ENCODE measurements at places on chromosomes 12 and 14.
A peak's percentile ranks its signal among the peaks of the same experiment; 100 is the strongest.

DNA sequence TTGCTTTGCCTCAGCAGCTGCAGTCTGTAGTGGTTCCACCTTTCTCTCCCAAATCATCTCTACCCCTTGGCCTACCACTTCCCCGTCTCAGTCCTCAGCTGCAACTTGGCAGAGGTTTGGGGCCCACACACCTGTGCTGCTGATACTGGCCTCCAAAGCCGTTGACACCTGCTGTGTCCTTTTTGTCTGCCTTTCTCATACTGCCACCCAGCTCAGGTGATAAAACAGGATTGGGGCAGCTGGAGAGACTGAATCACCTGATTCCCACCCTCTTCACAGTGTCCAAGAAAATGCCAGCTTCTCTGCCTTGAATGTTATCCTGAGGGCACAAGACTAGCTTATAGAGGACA is 103.7 kb downstream of the ETV6 start:
- no peak for DNase-seq

DNA sequence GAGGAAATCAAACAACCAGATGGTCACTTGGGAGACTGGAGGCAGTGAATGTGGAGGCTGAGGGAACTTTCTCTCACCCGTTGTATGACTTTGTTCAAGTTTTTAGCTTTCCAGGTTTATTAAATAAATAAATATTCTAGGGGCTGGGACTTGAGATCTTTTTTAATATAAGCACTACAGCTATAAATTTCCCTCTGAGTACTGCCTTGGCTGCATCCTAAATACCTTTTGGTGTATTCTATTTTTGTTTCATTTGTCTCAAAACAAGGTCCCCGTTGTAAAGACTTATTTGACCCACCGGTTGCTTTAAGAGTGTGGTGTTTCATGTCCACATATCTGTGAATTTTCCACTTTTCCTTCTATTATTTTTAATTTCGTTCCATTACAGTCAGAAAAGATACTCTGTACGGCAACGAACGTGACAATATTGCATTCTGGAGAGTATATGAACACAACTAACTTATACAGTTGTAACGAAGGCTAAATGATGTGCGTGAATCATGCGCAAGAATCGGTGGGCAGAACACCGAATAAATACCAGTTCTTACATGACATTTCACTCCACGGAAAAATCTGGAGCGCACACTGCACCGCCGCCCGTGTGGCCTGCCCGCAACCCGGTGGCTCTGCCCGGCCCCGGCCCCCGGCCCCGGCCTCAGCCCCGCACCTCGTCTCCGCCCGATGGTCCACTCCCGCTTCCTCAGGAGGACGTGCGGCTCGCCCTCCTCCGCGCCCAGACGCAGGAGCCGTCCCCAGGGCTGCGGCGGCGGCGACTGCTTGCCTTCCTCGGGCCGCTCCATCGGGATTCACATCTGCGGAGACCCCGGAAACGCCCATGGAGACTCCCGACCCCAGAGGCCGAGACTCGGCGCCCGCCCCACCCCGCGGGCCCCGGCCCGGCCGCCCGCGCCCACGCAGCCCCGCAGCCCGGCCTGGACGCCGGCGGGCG is 602 bp downstream of the CHFR start:
- no peak for DNase-seq

GRCh38 chr12:70721216-70721615 is 84.0 kb upstream of the PTPRB start:
- no peak for DNase-seq

DNA sequence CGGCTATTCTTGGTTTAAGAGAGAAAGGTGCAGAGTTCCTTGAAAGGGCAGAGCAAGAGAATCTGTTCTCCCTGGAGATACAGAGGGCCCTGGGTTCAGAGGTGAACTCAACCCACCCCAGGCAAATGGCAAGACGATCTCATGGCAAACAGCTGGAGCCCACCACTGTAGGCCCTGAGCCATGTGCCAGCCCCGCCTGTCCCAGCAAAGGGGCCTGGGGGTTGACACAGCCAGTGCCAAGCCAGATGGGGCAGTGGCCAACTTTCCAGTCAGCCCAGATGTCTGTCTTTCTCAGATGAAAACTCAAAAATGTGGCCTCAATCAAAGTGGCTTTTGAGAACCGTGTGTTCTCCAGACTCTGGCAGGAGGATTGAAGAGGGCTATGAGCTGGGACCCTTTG is 51.8 kb downstream of the ISCA2 start:
- DNase-seq, result no peak

DNA sequence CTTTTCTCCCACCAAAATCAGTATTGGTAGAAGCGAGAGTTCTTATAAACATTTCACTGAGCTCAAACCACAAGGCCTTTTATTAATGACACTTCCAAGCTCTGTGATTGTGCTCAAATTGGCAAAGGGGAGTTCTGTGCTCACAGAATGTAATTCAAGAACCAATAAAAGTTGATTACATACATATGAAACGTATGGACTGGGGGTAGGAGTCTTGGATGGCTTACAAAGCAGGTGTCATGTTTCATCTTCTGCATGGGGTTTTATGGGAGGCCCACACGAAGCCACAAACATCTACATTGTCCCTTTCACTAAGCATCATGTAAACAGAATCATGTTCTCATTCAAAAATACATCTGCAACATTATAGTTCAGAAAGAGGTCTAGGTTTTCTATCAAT is 828.3 kb downstream of the VRK1 start:
- DNase-seq, result no peak

DNA sequence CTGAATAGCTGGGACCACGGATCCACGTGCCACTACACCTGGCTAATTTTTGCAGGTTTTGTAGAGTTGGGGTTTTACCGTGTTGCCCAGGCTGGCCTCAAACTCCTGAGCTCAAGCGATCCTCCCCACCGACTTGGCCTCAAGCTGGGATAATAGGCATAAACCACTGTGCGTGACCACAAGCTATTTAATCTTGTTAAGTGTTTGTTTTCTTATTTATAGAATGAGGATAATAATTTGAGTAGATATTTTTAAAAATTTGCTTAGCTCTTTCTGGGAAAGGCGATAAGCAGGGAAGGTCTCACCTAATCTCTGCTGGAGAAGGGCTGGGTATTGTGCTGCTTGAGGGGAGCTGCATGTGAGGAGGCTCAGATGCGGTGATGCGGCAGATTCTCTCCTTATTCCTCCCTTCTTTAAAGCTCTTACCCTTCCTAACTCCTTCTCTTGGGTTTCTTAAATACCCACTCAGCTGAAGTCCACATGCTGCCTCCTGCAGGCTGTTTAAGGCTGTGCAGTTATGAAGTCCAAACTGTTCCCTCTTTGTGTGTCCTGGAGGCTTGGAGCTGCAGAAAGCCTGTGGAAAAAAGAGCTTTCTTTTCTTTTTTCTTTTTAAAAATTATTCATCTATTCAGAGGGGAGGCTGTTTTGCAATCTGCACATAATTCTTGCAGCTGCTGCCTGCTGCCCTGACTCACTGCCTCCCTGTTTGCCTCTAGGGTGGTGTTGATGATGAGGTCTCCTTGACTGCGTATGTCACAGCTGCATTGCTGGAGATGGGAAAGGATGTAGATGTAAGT is 37.9 kb downstream of the A2ML1 start:
- peak; percentile 22 for DNase-seq

DNA sequence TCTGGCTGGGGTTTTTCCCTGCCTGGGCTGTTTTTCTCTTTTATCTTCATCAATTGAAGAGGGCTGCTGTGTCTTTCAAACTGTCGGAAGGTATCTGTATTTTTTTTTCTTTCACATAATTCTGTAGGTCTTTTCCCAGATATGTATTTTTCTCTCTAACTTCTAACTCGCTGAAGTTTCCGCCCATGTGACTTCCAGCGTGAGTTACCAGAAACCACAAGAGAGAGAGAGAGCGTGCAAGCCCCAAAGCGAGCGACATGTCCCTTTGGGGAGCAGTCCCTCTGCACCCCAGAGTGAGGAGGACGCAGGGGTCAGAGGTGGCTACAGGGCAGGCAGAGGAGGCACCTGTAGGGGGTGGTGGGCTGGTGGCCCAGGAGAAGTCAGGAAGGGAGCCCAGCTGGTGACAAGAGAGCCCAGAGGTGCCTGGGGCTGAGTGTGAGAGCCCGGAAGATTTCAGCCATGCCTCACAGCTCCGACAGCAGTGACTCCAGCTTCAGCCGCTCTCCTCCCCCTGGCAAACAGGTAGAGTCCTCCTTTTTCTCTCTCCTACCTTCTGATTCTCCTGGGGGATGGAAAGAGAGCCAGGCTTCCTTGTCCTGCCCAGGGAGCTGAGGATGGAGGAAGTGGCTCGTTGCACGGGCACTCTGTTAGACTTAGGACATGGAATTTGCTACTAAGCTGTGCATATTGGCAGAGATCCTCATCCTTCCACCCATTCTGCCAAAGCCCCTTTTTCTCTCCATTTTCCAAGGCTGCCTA is at the start of gene BATF:
Gene BATF, plus strand, starts transcription at position 246 of the 759 bp plus-strand sequence. Its CDS starts 214 bp downstream, at position 460.
- DNase-seq, result peak; percentile 72

GRCh38 chr12:9782547-9783382 is 22.1 kb upstream of the CD69 start:
- DNase-seq, result no peak

DNA sequence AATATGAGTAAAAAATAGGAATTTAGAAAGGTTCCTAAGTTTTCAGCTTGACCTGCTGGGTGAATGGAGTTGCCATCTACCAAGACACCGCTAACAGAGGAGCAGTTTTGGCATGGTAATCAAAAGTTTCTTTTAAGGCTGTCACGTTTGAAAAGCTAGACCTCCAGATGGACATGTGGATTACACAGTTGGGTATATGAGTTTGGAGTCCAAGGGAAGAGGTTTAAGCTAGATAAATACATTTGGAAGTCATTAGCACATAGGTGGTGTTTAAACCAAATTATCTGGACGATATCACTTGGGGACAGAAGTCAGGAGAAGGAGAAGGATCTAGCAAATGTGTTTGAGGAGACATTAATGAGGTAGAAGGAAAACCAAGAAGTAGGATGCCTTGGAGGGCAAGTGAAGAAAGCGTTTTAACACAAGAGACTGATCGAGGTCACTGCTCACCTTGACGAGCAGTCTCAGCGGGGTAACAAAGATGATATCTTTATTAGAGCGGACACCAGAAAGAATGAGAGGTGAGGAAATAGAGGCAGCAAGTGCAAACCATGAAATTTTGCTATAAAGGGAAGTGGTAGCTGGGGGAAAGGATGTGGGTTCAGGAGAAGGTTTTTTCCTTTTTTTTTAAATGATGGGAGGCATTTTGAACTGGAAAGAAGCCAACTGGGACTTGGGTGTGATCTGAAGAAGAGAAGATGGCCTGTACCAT is 17.6 kb downstream of the PNP start:
- no peak for DNase-seq

DNA sequence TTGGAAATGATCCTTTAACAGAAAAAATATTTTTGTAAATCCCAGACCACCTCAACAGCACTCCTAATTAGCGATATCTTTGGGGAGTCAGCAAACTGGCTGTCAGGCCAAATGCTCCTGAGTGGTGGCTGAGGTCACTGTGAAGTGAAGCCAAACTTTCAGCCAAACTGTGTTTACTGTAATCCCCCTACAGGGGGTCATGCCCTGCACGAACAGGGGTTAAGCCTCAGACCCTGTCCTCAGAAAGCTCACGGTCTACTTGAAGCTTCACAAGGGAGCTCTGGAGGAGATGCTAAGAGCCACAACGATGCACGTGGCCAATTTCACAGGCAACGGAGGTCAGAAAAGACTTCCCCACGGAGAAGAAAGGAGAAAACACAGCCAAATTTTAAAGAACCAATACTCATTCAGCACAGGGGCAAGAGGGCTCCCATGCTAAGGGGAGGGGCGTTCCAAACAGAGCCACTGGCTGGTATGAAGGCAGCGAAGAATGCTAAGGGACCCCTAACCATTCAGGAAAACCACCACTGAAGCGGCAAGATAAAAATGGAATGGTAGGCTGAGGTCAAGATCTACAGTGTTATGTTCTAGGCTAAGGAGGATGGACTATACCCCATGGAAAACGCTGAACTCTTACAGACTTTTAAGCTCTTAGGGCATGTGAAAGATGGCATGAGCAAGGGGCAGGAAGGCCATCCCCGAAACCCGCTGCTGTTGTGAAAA is 105.4 kb downstream of the ITPR2 start:
- no peak for DNase-seq

DNA sequence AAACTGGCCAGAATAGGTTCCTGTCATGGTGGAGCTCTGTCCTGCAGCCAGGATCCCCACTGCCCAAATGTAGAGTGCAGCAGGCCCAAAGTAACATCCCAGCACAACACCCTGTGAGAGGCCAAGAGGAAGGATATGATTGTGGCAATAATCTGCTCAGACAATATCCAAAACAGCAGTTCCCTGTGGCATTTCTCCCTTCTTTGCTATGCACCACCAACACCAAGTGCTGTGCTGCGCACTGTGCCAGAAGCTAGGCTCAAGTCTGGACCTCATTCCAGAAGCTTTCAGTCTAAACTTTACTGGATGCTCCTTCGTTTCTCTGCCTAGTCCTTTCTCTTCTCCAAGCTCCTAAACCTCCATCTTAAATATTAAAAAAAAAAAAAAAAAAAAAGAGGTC is 33.4 kb downstream of the SLC11A2 start:
- DNase-seq, result no peak

DNA sequence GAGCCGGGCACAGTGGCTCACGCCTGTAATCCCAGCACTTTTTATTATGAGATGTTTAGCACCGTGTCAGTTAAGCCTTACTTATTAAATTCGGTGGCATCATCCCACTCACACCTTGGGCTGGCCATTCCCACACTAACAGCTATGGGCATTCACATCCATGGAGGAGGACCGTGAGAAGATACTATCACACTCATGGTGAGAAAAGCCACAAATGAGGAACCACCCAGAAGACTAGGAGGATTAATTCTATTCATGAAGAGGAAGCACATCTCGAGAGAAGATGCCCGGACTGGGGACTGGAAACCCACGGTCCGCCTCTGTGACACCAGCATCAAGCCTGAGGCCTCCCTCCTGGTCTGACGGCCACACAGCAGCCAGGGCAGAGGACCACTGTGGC is 4.9 kb downstream of the CDC42BPB start:
- DNase-seq, result no peak

All from CD8-positive, alpha-beta memory T cell (primary cell).